ENCODE measurements at places on chromosomes 4 and X.
A peak's percentile ranks its signal among the peaks of the same experiment; 100 is the strongest.

GRCh38 chrX:38018766-38019425 is 12.5 kb downstream of the SYTL5 start:
- no peak for DNase-seq

DNA sequence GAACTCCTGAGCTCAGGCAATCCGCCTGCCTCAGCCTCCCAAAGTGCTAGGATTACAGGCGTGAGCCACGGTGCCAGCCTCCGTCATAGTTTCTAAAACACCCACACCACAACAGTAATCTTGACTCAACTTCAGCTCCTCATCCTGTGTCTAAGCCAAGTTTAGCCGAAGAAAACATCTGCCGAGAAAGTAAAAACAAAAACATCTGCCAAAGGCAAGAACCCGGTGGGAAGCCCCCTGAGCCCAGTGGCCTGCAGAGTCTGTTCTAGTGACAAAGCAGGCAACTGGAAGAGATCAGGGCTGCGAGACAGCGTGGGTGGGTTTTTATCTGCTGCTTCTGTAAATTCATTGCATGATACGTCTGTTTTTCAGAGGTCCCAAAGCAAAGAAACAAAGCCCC is 26.6 kb upstream of the CD99 start:
- no peak for DNase-seq

DNA sequence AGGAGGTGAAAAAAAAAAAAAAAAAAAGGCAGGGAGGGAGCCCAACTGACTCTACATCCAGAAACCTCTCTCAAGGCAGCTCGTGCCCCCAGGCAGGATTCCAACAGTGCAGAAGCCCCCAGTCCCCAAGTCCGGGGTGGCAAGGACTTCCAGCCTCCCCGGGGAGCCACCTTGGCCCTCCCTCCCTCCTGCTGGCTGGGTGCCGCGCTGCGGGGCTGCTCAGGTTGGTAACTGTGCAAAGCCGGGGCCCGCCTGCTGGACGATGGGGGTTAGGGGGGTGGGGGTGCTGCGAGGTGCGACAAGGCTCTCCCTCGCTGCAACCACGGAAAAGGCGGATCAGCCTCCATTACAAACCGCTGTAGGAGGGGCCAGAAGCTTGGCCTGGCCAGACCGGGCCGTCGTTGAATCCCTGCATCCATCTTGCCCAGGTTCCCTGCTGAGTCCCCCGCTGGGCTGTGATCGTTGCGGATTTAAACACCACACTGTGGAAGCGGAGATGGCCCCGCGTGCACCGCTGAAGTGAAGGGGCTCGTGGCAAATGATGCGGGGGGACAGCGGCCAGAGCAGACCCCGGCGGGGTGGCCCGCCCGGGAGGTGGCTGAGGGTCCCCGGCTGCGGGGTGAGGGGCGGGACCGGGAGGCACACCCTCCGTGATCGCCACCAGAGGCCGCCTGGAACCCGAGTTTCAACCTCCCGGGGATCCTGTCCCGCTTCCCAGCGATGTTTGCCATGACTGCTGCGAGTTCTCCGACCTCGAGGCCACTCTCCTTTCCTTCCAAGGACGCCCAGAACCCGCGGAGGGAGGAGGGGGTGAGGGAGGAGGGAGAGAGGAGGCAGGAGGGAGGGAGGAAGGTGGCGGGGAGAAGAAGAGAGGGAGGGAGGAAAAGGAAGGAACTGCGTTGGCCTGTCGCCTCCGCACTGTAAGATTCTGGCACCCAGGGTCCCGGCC is 58.0 kb upstream of the DDX3X start:
- peak; percentile 20 for DNase-seq

- DNase-seq = no peak
Observed at GRCh38 chrX:133302775-133303445, 84.8 kb upstream of the TFDP3 start.

DNA sequence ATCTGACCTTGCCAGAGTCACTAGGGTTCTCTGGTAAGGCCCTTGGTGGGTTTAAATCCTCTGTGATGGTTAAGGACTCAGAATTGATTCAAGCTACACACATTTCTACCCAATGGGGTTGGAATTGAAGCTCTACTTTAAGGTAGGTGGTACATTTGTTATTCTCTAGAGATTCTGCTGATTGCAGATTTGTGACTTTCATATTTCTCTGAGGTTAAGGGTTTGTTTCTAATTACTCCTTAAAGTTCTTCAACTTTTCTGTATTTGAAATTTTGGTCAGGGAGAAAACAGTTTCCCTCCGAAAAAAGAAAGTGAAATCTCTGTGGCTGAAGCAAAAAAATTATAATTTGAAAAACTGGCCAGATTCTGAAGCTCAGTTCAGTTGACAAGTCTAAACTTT is 25.8 kb upstream of the USP46 start:
- no peak for DNase-seq

DNA sequence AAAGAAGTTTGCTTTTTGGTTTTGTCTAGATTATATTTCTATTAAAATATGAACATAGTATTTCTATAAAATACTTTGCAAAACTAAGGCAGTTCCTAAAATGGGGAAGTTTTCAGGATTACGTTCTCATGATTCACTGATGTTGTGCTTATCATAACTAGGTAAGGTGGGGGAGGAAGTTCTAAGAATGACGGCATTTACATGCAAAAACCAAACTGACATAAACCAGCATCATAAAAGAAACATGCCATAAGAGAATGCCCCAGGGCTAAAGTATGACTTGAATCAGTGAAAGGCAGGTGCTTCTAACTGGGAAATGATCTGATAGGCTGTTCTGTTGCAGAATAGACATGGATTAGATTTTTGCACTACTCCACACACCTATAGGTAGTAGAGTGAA is 204.7 kb upstream of the JADE1 start:
- DNase-seq = no peak

DNA sequence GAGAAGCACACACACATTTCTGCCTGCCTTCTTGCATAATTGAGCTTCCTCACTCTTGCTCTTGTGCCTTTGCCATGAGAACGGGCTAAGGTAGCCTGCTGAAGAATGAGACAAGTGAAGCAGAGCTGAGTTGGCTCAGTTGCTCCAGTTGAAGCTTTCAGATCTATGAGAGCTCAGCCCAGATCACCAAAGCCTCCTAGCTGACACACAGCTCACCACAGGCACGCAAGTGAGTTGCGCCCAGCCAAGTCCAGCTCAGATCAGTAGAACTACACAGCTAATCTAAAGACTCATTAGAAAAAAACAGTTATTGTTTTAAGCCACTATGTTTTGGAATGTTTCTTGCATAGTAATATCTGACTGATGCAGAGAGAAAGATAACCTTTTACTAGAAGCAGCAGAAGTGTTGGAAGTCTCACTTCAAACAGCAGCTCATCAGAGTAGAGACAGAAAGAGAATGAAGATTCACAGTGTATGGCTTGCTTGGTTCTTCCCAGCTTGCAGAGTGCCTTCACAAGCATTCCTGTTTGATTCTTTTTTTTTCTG is 362.4 kb downstream of the MID1IP1 start:
- DNase-seq = no peak

DNA sequence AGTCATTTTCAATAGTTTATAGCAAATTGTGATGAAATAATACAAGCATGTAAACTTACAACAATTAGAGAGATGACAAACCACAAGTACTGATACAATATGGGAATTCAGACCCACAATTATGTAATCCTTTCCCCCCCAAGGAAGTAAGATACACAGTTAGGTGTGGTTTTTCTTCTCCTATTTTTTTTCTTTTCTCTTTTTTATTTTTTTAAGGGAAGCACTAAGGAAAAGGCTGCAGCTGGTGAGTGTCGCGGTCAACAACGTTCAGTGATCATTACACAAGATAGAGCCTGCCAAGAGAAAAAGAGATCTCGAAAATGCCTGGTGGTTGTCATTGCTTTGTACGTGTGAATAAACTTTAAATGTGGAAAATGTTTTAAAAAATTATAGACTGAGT is 9.8 kb downstream of the NDNF start:
- DNase-seq = no peak

DNA sequence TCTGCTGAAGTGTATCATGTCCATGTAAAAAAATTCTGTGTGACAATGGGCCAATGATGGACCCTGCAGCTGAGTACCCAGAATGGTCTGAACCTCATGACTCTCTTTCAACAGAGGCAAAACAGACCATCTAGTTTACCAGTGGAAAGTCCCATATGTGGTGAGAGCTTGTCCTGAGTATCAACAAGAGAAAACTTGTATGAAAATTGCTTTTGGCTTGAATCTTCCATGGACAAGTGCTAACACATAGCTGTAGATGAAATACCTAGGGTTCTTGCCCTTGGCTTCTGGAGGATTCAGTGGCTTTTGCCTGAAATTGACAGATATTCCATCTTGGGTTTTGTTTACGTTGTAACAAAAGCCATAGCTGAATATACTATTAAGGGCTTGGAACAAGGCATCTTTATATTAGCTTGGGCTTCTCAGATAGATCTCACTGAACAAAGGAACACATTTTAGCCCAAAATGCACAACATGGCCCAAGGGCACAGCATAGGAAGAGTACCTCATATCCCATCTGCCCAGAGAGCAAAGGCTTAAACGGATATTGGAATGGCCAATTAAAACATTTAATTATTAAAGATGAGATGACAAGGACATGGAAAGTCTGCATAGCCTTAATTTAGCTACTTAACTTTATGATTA is 128.5 kb upstream of the HPGD start:
- DNase-seq = no peak

- DNase-seq = no peak
Observed at GRCh38 chr4:140806163-140806562, 50.0 kb upstream of the TBC1D9 start.

DNA sequence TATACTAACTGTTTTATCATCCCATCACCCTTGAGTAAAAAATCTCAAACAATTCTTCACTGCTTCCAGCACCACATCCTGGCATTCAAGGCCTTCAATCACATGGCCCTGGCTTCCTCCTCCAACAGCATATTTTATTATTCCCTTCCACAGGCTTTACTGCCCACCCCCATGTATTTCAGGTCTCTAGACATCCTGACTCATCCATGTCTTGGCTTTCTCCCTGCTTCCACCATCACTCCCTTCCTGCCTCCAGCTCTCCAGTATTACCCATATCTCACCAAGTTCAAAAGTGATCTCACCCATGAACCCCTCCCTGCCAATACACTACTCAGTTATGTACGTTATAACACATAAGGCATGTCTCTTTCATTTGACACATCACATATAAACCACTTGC is 34.7 kb upstream of the PLAC1 start:
- DNase-seq = no peak

DNA sequence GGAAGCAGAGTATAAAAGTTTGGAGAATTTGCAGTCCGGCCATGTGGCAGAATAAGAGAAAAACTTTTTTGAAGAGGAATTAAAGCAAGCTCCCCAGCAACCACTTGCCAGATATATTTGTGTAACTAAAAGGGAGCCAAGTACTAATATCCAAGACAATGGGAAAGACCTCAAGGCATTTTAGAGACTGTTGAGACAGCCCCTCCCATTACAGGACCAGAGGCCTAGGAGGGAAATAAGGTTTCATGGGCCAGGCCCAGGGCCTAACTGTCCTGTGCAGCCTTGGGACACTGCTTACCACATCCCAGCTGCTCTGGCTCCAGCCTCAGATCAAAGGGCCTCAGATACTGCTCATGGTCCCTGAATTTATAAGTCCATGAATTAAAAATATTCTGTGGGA is 659.4 kb downstream of the PCDH19 start:
- DNase-seq = no peak

DNA sequence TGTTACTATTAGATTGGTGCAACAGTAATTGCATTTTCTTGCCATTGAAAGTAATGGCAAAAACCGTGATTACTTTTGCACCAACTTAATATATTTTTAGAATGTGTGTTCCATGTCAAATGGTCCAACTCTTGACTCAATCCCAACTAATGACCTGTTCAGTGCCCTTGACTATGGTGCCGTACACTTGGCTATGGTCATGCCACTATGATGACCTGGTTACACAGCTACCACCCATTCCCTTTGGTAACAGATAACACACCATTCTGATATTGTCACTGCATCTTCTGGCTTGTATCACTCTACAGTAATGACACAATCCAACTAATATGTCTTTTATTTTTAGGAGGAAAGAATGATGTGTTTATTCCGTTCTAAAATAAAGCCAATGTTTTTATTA is 469.4 kb downstream of the DMD start:
- DNase-seq = no peak

GRCh38 chr4:15250021-15250441 is 177.8 kb upstream of the C1QTNF7 start:
- no peak for DNase-seq

DNA sequence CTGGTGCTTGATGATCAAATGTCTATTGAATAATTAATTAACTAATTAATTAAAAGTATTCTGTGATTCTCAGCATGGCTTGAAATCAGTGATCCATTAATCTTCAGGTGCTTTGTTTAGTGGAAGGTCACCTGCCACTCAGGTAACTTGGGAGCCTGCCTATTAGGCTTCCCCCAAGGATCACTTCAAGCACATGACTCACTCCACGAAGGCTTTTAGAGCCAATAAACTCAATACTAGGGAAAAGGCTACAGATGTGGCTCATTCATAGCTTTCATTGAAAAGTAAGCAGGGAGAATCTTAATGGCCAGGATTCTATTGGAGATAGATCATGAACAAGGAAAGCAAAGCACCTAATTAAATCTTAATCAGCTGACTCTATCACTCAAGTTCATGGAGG is 21.3 kb downstream of the AREG start:
- DNase-seq = no peak

DNA sequence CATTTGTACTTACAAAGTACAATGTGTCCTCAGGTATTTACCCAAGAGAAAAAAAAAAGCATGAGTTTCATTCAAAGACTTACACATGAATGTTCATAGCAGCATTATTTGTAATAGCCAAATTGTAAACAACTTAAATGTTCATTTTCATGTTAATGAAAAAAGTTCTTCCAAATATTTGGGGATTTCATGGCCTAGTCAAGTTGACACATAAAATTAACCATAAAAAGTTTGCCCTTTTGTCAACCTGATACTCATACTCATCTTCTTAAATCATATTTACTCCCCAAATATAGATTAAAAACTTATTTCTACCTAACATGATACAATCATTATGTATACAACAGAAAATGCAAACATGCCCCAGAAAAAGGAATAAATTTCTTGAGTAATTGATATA is 112.5 kb upstream of the EMCN start:
- DNase-seq = no peak

DNA sequence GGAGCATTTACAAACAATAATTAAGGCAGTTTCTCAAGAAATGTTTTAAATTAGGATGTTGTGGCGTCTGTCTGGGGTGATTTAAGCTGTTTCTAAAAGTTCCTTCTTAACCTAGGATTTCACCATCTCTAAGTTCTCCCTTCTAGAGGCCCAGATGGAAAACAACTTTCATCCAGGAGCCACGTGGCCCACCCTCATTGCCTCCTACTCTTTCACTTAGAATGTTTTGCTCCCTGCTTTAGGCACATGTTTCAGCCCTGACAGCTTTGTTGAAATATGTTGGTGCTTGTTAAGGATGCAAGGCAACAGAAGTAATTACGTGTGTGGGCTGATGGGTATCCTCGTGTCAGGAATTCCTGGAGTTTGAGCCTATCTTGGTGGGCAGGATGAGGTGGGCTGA is 131.3 kb downstream of the GUCY2F start:
- DNase-seq = no peak

DNA sequence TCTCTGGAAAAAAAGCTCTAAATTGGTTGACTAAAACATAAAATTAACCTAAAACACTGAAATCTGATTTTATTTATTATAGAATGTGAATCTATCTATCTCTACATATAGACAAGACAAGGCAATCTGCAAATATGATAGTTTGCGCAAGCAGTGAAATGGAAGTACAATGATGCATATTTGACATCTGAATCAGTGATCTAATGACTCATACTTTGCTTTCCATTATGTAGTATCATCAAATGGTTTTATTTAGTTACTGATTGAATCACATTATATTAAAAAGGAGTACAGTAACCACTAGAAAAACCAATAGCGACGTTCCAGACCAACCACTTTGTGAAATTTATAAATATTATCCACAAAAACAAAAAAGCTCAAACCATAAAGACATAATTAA is 1969.3 kb downstream of the PCDH7 start:
- no peak for DNase-seq

Measured in stimulated activated CD8-positive, alpha-beta memory T cell treated with anti-CD3 and anti-CD28 coated beads, Interleukin-4, amount 100 ng/mL, for 4 hours (primary cell).